ENCODE measurements at places on chromosomes 4 and X.
A peak's percentile ranks its signal among the peaks of the same experiment; 100 is the strongest.

- no peak for DNase-seq
Observed at GRCh38 chr4:17329046-17329445, 182.8 kb downstream of the QDPR start.

DNA sequence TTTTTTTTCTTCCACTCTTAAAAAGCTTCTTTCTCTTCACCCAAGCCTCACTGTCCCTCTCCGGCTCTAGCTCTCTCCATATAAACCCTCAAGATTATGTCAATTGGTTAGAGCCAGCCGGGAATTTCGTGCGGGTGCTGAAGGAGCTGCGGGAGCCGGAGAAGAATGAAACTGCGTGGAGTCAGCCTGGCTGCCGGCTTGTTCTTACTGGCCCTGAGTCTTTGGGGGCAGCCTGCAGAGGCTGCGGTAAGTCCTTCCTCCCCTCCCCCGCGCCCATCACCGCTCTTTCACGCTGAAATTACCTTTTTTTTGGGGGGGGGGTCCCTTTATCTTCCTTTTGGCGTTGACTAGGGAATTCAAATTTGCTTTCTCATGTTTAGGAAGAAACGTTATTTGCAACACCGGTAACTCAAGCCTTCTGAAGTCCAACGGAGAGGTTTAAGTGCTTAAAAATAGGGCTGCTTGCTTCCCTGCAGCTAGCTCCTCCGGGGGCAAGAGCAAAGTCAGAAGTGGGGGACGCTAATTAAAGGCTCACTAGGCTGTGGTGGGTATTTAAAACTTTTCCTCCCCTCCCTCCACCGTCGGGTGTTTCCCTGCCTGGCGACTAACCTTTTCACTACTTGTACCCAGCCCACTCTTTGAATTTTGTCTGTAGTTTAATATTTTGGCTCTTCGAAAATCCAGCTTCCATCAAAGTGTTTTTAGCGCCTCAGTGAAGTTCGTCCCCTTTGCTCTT is 491 bp downstream of the COL4A5 start:
- DNase-seq: no peak

DNA sequence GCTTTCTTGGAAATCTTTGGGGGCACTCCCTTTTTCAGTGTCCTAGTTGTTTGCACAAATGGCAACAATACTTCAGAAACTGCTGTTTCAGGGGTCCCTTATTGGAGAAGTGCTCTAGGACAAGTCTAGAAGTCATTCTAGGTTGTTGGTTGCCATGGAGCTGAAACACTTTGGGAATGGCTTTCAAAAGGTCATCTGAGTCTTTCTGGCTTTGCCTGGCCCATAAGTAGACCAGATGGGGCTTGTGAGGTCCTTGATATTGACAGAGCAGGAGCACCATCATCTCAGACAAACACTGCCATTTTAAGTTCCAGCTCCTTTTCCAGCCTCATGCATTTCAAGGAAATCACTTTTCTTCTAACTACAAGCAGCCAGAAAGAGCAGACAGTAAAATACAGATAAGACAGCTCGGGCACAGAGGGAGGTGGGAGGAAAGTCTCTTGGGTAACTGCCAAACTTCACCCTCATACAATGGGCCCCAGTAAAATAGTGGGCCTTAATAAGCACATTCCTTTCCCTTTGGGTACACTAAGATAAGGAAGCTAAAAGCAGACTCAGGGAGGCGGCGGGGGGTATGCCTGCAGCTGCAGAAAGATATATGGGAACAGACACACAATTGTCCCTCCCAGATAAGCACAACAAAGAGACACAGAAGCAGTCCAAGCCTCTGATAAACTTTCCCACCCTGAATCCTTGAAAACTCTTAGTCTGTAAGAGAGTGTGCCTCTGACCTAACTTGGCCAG is 8.5 kb upstream of the NXF3 start:
- DNase-seq: no peak

GRCh38 chrX:9340598-9341290 is 124.1 kb upstream of the TBL1X start:
- DNase-seq: peak; percentile 29
